Activated CD4-positive, CD25-positive, alpha-beta regulatory T cell treated with anti-CD3 and anti-CD28 coated beads, Interleukin-2, amount 50 U/mL, for 16 hours (primary cell): ENCODE measurements at places on chromosomes 1 and 21.

DNA sequence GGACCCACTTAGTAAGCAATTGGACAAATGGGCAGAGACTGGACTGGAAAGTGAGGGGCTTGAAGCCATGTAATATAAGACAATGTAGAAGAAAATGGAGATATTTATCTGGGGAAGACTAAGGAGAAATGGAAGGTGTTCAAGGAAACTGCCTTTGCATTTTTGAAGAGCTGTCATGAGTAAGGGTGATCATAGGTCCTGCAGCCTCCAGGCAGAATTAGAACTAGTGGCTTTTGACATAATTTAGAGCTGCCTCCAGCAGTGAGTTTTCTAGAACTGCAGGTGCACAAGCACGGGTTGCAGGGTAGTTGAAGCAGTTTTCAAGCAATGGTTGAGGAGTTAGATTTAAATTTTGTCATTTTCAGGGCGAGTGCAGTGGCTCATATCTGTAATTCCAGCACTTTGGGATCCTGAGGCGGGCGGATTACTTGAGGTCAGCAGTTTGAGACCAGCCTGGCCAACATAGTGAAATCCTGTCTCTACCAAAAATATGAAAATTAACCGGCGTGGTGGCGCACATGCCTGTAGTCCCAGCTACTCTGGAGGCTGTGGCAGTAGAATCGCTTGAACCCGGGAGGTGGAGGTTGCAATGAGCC is 3.7 kb upstream of the CDC14A start:
- no peak for DNase-seq

DNA sequence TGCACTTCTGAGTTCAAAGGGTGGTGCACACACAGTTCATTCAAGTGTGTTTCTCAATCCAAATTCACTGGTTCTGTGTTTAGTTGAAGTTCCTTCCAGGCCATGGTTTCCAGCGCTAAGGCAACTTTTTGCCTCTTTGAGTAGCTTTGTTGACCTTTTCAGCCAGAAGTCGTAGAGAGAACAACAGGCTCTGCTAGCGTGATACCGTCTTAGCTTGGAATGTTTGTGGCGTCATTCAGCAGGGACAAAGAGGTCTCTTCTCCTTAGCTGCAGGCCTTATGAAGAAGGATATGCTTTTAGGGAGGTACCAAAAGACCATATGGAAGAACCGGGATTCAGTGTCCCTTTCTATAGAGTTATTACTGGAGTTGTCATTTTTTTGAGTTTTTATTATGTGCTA is 65.7 kb downstream of the CNIH3 start:
- no peak for DNase-seq

DNA sequence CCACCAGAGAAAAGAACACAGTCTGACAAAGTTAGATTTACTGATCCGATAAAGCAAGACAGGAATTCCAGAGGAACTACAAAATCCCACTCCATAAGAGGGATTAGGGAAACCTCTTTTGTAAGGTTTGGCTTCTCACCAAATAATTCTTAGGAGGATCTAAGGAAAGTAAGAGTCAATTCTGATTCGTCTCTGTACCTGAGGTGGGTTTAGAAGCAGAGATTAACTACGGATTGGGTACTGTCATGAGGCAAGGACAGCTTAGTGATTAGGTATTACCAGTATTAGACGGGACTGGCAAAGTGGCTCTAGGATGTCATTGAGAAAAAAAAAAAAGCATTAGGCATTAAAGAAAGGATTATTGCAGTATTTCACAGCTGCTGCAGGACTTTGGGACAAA is 371.7 kb upstream of the BRINP3 start:
- no peak for DNase-seq

DNA sequence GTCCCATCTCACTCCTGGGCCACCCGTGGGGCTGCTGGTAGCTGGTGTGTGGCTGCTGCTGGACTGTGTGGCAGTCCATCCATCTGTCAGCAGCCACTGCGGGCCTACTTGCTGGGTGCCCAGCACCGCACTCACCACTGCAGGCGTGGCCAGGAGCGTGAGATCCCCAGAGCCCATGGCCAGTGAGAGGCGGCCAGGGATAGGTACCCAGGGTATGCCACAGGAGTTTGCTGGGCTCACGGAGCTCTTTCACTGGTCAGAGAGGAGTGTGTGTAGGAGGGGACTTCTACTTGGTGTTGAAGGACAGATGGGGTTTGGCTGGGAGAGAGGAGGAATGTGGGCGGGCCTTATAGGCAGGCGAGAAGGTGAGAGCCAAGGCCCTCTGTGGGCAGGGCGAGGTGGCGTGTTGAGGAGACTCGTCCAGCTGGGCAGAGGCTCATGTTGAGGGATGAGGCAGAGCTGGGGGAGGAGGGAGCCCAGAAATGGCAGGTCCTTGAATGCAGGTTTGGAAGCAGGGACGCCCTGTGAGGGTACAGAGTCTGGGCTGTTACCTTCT is 15.0 kb downstream of the QSOX1 start:
- DNase-seq = no peak

GRCh38 chr1:154863315-154864174 is 6.5 kb downstream of the KCNN3 start:
- no peak for DNase-seq

GRCh38 chr1:152110860-152111514 is 4.3 kb downstream of the TCHH start:
- no peak for DNase-seq

- DNase-seq = no peak
Observed at GRCh38 chr1:8889103-8889846, 10.8 kb upstream of the ENO1 start.

DNA sequence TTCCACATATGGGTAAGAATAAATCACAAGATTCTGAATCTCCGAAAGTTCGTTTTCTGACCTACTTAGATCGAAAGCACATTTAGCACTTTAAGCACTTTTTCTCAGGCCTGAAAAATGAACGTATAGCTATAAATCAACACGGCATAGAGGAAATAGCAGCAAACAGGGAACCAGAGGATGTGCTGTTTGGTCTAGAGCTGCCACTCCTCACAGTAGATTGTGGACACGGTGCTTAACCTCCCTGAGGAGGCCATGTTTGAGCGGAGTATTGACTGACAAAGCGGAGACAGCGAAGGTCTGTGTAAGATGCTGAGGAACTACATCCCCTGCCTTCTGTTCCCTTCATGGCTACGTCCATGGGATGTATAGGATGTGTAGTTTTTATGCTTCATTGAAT is 452.8 kb upstream of the NCAM2 start:
- no peak for DNase-seq

DNA sequence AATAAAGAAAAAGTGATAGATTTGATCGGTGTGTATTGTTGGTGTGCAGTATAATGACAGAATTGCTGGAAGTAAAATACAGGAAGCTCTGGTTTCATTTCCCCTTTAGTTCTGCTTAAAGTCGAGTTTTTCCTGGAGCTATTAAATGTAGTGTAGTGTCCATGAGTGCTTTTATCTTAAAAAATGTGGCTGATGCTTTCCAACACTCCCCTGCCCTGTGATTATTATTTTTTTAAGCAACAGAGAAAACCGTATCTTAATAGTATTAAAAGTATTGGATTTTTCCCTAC is 1.1 kb downstream of the LGALS8 start:
- DNase-seq = no peak

DNA sequence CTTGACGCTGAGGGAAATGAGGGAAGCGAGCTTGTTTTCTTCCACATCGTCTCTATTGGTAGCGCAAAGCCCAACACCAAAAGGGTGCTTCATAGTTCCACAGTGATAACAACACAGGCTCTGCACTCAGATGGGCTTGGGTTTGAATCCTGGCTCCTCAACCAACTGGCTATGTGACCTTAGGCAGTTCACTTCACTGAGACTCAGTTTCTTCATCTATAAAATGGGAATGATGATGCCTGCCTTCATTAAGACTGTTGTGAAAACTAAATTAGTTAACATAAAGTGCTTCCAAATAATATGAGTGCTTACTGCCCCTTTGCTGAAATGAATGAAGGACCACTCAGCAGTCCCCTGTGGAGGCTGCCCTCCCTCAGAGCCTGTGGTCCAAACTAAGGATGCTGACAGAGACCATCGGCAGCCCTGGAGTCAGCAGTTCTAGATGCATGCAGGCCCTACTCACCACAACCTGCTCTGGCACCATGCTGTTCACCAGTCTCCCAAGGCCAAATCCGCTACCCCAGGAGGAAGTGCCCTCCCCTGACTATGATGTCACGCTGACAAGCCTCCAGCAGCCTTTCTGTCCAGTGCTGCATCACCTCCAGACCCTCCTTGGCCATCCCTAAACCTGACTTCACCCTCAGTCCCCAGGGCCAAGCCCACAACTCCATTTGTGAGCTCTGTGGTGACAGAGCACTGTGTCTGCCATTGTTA is 30.7 kb downstream of the DMAP1 start:
- DNase-seq = no peak

- no peak for DNase-seq
Observed at GRCh38 chr1:186657481-186657880, 22.7 kb downstream of the PTGS2 start.

DNA sequence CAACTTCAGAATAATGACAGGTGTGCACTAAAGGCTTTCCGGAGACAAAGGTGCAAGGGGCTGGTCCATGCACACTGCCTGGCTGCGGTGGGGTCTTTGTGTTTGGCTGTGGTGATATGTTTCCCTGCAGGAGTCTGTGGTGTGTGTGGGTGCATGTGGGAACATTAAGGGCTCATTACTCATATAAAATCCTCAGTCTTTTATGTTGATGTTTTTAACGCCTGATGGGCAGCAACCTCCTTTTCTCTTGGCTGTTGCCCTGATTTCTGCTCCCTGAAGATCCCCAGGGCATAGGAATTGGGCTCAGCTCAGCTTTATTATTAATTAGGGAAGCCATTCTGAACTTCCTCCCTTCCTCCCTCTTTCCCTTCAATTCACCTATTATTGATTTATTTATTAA is 67.6 kb upstream of the SPAG17 start:
- DNase-seq = no peak

DNA sequence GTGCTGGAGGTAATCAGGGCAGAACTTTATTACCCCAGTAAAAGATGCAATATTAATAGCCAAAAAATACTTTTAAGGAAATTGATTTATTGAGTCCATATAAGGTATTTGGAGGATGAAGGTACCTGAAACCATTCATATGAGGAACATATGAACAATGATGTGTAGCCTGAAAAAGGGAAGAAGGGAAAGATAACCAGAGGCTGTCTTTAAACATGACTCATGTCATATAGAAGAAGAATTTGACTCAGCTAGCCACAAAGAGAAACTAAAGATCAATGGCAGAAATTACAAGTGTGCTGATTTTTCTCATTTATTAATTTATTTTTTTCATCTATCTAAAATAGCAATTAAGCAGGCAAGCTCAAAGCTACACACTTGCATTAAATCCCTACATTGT is 136.2 kb upstream of the DUSP10 start:
- no peak for DNase-seq

- no peak for DNase-seq
Observed at GRCh38 chr1:30008998-30009657, 714.3 kb downstream of the MATN1 start.

GRCh38 chr1:202569393-202570322 is 140.6 kb downstream of the SYT2 start:
- DNase-seq = no peak

GRCh38 chr1:164659621-164660411 is 100.8 kb downstream of the PBX1 start:
- no peak for DNase-seq

DNA sequence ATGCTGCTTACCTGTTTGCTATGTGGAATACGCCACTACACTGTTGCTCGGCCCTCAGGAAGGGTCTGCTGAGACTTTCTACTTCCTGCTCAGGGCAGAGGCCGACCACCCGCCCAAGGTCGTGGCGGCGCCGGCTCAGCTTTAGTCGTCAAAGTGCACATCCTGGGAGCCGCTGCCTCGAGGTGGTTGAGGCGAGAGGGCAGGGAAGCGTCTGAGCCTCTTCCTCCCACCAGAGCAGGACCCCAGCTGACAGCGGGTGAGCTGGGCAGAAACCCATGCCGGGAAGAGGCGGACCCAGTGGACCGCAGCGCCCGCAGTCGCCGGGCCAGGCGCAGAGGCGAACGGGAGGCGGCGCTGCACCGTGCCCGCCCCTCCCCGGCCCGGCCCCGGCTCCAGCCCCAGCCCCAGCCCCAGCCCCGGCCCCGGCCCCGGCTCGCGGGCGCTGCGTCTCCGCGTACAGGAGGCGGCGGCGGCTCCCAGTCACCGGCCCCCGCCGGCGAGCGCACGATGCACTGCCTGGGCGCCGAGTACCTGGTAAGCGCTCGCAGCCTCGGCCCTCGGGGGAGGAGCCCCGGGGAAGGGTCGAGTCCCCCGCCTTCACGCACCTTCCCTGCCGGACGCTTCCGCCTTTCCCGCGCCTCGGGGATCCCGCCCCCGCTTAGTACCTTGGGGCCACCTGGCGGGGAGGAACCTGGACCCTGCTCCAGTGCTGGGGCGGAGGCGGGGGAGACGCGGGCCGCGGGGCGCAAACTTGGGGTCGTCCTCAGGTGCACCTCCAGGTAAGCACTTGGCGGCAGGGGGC is at the start of gene SLC44A3:
TSS of gene SLC44A3 (plus strand) at position 413 of the 802 bp plus-strand sequence. CDS start at position 508, 95 bp downstream.
- DNase-seq = no peak

DNA sequence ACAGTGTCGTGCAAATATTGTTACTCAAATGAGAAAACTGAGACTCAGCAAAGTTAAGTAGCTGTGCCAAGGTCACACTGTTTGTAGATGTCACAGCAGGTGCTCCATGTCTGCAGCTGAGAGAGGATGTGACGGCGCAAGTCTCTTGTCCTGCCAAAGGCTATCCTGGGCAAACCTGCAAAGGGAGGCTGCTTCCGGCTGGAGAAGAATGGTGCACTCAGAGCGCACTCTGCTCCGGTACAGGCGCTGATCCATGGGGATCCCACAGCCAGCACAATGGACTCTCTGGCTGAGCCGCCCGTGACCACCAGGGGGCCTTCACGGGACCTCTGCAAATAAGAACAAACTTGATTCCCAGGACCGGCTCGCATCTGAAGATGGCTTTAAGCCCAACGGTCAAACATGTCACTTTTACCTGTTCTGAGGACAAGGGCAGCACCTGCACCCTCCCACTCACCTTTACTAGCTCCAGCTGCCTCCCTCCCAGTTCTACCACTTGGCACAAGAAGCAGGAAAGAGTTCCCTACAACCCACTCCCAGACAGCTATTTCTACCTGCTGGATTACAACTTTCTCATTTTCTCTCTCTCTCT is 21.9 kb downstream of the RD3 start:
- no peak for DNase-seq

GRCh38 chr21:32299695-32300094 is 1.0 kb downstream of the MRAP start:
- no peak for DNase-seq

DNA sequence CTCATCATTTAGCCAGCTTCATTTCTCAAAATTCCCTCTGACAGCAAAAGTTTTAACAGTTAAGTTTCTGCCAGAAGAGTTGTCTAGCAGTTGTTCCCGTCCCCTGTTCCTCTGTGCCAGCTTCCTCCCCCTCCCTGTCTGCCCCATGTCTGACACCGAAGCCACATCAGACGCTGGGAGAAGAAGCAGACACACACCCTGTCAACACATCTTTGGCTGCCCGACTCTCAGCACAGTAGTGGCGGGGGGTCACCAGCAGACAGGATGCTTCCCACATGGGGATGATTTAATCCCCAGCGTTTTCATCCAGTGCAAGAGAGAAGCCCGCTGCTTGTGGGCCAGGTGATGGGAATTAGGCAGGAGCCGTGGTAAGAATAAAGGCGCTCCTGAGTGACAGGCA is 379.4 kb upstream of the RUNX1 start:
- no peak for DNase-seq

GRCh38 chr21:29822064-29822463 is 117.7 kb downstream of the GRIK1 start:
- no peak for DNase-seq
